RPMI7951 (cell line): ENCODE measurements at places on chromosomes 3 and 15. TPM values are rescaled to one million over a fixed set of nuclear protein-coding genes. Genes with fewer than 3 reads are reported as not detected.

Gene UBAP1L
- total RNA-seq: 0.12 and 0.39 TPM in 2 replicates

Gene ZDHHC3
- 51.4 and 62.7 TPM in 2 replicates for total RNA-seq

Gene FOXL2
- under 0.01 and 0.36 TPM in 2 replicates for total RNA-seq

Gene DISP2
- total RNA-seq: 0.24 and 0.59 TPM in 2 replicates

Gene VEPH1
- total RNA-seq: 85.5 and 91.9 TPM in 2 replicates

Gene GPR87
- total RNA-seq: not detected in 2 replicates

Gene ETV5
- total RNA-seq: 81.2 and 96.5 TPM in 2 replicates

Gene ELL3
- total RNA-seq: 1.2 and 4.3 TPM in 2 replicates
